ENCODE measurements at places on chromosomes 5 and 9. TPM values are rescaled to one million over a fixed set of nuclear protein-coding genes. Genes with fewer than 3 reads are reported as not detected.

MRPS30 gene
- 39.1 TPM for total RNA-seq

ADGRD2 gene
- not detected for total RNA-seq

KDM4C gene
- total RNA-seq = 25.2 TPM

FCN2 gene
- not detected for total RNA-seq

FASTKD3 gene
- 8.4 TPM for total RNA-seq

BNC2 gene
- 16.4 TPM for total RNA-seq

EIF4E1B gene
- total RNA-seq = not detected

CDC26 gene
- total RNA-seq = 32.7 TPM

TRPM6 gene
- 3.8 TPM for total RNA-seq

PARP8 gene
- total RNA-seq = 33.6 TPM

SETD9 gene
- total RNA-seq = 5.2 TPM

Measured in left lung (tissue), 14 donors.